ENCODE measurements at places on chromosomes 7 and 10.

DNA sequence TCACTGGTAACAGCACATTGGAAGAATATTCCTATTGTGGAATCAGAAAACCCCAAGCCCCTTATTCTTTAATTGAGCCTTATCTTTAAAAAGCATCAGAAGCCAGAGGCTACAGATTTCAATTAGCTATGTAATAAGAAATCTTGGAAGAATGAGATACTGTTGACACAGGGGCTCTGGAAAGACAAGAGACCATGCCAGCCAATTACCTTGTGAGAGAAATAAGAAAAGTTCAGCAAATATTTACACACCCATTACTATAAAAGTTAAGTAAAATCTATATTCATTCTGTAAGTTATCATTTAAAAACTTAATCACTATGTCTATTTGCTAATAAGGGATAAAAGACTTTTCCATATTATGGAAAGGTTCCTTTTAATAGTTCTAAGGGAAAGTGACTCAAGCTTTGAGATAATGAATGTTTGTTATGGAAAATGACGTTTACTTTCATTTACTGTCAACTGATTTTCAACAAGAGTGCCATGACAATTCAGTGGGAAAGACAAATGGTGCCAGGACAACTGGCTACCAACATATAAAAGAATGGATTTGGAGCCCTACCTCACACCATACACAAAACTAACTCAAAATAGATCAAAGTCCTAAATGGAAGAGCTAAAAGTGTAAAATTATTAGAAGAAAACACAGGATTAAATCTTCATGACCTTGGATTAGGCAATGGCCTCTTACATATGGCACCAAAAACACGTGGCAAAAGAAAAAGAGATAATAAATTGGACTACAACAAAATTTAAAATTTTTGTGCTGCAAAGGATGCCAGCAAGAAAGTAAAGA lies 28.3 kb downstream of the ZFAND2A start:
- no peak for DNase-seq

- no peak for DNase-seq
Measured at GRCh38 chr7:5497295-5498103, 73.9 kb upstream of the TNRC18 start.

- no peak for DNase-seq
Measured at GRCh38 chr7:2537981-2538851, 17.1 kb downstream of the BRAT1 start.

- no peak for DNase-seq
Measured at GRCh38 chr10:129909531-129910256, 54.4 kb downstream of the EBF3 start.

DNA sequence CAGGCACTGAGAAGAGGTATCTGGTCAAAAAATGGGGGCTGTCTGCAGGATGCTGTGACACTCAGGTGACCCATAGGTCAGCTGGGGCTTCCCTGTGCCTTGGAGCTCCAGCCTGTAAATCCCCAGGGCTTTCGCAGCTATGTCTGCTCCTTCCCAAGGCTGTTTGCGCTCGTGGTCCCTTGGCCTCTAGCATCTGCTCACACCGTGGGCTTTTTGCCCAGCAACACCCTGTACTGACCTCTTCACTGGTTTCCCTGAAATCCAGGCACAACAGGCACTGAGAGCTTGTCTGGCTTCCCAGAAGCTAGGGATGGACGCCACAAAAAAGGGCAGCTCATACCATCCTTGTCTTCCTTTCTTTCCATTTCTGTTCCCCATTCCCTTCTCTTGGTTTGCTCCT lies 280.3 kb upstream of the HABP2 start:
- no peak for DNase-seq

DNA sequence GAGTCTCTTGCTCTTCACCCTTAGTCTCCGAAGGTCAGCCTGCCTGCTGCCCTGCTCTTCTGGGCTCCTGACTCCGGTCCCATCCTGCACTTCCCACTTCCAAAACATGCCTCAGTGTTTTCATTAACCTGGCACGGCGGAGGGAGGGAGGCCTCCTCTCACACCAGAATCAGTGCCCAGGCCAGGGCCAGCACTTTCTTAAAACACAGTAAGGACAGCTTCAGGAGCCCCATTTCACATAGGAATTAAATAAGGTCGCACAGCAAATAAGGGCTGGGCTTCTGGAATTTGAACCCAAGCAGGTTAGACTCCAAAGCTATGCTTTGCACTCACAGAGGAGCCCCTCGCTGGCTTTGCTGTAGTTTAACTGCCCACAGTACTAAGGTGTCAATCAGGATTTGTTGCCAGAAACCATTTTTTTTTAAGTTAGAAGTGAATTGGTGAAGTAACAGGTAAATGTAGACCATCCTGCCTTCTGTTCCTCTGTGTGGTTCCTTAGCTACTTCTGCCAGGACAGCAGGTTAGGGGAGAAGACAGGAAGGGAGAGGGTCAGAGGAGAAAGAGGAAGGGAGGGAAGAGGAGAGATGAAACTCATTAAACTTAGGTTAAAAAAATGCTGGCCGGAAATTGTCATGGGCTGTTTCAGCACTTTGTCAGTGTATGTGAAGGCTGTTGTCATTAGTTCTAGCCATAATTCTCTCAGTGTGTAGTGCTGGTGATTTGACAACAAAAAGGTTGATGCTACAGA lies 1.1 kb downstream of the RASSF4 start:
- no peak for DNase-seq

DNA sequence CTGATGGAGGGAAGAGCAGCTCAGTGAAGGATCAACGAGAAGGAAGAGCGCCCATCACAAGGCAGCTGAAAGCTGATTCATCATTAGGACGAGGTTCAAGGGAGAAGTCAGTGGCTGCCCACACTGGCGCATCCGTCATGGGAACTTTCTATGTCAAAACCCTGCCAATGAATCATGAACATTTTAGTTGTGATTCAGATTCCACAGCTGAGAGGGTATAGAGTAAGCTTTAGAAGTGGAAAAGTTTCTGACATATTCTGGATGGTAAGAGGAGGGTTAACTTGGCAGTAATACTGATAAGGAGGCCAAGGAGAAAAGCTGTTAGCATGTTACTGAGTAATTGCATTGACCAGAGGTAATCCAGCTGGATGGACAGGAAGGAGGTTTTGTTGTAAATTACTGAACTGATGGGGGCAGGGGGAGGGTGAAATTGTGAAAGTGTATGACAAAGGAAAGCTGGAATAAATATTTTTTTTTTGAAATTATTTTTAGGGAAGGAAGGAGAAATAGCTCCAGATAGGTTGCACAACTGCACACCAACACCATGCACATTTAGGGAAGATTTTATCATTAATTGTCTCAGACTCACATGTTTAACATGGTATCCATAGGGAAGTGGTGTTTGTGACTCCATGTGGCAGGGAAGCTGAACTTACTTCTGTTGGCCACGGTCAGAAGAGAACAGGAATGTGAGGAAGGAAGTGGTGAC lies 78.3 kb upstream of the NRP1 start:
- no peak for DNase-seq

GRCh38 chr7:12211711-12212485 lies 804 bp downstream of the TMEM106B start:
- DNase-seq = no peak

GRCh38 chr10:17062955-17063484 lies 66.6 kb downstream of the CUBN start:
- DNase-seq = no peak

DNA sequence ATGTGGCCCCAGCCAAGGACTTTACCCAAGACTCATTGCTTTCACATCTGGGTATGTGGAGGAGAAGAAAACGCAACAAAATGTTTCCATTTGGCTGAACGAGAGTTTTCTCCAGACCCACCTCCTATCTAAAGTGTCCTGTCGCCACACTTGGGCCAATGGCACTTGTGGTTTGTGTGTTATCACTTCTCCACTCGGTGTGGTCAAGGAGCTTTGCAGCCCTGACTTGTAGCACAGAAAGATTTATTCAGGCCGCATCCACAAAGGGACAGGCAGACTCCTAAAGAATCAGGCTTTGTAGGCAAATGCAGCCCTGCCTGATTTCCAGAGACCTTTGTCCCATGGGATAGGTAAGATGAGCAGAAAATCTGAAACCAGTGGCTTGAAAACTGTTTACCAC lies 12.8 kb upstream of the LRRC4 start:
- DNase-seq = no peak

GRCh38 chr7:121020249-121020988 lies 31.9 kb downstream of the CPED1 start:
- no peak for DNase-seq

DNA sequence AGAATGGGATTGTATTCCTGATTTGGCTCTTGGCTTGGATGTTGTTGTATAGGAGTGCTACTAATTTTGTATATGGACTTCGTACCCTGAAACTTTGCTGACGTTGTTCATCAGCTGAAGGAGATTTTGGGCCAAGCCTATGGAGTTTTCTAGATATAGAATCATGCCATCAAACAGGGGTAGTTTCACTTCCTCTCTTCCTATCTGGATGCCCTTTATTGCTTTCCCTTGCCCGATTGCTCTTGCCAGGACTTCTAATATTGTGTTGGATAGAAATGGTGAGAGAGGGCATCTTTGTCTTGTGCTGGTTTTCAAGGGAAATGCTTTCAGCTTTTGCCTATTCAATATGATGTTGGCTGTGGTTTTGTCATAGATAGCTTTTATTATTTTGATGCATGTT lies 92.3 kb downstream of the CCDC7 start:
- no peak for DNase-seq

DNA sequence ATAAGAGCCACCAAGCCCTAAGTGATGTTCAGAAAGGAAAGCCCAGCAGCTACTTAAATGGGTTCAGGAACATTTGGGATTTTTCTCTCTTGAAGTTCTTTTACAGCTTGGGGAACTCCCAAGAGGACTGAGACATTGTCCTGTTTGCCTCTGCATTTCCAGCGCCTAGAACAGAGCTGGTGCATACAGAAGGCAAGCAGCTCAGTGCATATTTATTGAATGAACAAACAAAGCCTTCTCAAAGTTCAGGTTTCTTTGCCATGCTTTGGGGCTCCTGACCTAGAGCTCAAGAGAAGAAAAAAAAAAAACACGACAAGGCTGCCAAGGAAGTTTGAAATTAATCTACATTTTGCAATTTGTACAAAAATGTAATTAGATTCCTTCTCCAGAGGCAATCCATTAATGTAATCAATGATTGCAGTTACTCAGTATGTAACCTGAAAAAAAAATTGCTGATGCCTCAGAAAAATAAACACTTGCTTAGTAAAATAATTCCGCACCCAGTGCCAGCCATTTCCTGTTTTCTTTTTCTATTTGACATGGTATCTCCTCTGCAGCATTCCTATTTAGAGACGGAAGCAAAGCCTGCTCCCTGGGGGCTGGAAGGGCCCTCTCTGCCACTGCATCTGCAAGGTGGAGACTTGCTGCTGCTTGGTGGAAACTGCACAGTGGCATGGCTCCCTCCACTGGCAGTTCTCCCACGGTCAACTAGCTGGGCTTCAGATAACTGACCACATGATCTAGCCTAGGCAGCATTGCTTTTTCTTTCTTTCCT lies 157.3 kb downstream of the TMEM178B start:
- DNase-seq = no peak

GRCh38 chr7:72268796-72269195 lies 143.3 kb downstream of the CALN1 start:
- no peak for DNase-seq

GRCh38 chr7:27994639-27995038 lies 186.0 kb downstream of the JAZF1 start:
- no peak for DNase-seq

DNA sequence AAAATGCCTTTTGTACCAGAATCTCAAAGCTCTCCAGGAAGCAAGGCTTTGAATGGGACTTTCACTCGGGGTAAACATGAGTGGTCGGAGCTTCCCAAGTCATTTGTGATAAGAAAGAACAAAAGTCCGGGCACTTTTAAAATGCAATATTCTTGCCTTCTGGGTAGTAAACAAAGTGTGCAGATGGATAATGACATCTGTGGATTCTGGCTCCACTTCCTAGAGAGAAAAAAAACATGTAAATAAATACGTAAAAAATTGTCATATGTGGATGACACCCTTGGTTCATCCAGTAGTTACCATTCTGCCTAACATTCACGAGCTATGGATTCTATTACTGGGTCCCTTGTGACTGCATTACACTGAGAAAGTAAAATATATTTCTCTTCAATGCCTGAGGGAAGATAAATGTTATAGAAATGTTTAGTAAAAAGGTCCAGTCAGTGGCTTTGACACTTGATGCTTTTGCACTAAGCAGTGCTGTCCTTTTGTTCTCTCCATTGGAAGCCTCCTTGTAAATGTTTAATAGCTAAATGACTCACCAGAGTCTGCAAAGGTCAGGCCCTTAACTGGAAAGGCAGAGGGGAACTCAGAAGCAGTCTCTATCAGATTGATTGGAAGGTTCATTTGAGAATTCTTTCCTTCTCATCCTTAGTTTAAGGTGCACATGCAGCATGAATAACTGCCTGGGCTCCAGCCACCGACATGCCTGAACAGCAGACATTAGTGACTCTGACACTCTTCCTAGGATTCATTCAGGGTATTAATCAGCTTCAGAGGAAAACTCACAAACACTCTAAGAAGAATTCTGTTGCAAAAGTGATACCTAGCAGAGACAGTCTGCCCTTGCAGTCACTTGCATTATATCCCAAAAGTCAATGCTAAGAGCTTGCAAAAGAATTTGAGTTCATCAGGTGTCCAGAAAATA lies 11.7 kb upstream of the EDRF1 start:
- DNase-seq = no peak

- no peak for DNase-seq
Measured at GRCh38 chr7:150313367-150313809, 9.8 kb upstream of the LRRC61 start.

- DNase-seq = no peak
Measured at GRCh38 chr7:121570365-121570764, 174.3 kb upstream of the FAM3C start.

DNA sequence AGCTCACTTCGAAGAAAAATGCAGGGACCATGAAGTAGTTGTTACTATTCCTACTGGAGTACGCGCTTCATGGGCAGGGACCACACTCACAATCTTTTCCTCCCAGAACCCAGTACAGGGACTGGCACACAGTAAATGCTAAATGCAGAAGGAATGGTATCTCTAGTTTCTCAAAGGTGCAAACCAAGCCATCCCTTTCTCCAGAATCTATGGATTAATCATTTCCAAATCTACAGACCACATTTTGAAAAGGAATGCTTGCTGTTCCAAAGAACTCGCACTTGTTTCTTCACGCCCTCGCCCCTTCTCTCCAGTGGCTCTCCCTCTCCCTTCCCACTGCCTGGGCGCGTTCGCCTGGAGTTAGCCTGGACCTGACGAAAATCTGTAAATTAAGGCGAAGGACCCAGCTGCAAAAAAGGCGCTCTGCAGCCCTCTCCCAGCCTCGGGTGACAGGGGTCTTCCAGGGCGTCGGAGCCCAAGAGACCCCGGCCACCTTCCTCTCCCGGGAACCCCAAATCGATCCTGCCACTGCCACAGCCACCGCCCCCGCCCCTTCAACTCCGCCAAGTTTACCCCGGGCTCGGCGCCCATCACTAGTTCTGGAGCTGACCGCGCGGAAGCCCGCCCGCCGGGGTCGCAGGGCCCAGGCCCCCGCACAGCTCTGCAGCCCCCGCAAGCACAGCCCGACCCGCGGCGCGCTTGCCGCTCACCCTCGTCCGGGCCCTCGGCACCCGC lies 527 bp downstream of the PDIA4 start:
- no peak for DNase-seq

- no peak for DNase-seq
Measured at GRCh38 chr10:47268696-47269095, 31.3 kb upstream of the GDF10 start.

- no peak for DNase-seq
Measured at GRCh38 chr7:82549616-82550285, 106.2 kb upstream of the CACNA2D1 start.

GRCh38 chr10:98825741-98826140 lies 379.0 kb upstream of the HPS1 start:
- DNase-seq = no peak

- no peak for DNase-seq
Measured at GRCh38 chr7:121279060-121279620, 49.7 kb upstream of the WNT16 start.
